Fibroblast of skin of left quadriceps (primary cell): ENCODE measurements at places on chromosomes 5 and 9.

GRCh38 chr9:115847216-115847615 is 306.4 kb upstream of the PAPPA start:
- DNase-seq: no peak

DNA sequence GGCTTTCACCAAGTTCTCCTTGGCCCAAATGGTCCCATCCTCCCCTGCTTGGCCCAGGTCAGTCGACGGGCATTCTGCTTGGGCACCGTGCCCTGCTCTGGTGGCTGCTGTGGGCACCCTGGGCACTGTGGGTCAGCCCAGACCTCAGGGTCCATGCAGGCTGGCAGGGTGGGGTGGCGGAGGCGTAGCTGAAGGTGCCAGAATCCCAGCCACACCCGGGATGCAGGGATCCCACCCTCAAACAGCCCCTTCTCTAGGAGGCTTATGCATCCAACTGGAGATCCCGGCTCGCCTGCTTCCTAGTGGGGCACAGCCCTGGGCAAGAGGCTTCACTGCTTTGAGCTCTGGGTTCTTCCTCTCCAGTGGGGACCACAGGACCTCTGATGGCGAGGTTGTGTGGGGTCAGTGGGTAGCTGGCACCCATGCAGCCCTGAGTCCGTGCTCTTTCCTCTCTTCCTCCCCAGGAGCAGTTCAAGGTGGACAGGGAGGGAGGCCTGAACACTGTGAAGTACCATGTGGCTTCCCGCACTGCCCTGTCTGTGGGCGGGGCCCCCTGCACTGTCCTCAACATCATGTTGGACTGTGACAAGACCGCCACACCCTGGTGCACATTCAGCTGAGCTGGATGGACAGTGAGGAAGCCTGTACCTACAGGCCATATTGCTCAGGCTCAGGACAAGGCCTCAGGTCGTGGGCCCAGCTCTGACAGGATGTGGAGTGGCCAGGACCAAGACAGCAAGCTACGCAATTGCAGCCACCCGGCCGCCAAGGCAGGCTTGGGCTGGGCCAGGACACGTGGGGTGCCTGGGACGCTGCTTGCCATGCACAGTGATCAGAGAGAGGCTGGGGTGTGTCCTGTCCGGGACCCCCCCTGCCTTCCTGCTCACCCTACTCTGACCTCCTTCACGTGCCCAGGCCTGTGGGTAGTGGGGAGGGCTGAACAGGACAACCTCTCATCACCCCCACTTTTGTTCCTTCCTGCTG is 9.4 kb downstream of the B4GALT7 start:
- DNase-seq: no peak

GRCh38 chr9:123500336-123500735 is 144.3 kb downstream of the CRB2 start:
- DNase-seq: no peak

GRCh38 chr5:179199246-179199645 is 139.1 kb downstream of the ZNF354C start:
- DNase-seq: no peak

GRCh38 chr5:107396351-107396690 is 274.4 kb downstream of the EFNA5 start:
- DNase-seq: no peak

DNA sequence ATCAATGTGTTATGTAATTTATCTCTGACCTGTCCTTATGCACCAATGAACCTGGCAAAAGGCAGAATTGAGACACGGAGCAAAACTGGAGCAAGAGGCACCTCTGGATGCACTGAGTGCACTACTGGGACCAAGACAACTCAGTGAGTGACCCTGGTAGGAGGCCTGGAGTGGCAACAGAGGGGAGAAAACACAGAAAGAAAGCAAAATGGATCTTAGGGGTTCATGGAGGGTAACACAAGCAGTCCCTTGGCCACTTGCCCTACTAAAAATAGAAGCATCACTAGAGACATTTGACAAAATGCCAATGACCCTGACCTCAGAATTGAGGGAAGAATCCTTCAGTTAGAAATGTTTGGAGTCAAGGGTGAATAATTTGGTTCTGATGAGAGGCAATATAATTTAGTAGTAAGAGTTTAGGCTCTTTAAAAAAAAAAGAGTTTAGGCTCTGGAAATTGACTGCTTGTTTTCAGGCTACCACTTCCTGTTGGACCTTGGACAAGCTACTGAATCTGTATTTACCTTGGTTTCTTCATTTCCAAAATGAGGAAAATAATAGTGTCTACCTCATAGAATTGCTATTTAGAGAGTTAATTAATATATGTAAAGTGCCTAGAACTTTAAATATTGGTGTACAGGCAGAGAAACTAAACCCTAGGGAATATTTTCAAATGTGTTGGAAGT is 234.9 kb upstream of the TARS1 start:
- DNase-seq: no peak

GRCh38 chr5:13943676-13944075 is 812 bp downstream of the DNAH5 start:
- no peak for DNase-seq

DNA sequence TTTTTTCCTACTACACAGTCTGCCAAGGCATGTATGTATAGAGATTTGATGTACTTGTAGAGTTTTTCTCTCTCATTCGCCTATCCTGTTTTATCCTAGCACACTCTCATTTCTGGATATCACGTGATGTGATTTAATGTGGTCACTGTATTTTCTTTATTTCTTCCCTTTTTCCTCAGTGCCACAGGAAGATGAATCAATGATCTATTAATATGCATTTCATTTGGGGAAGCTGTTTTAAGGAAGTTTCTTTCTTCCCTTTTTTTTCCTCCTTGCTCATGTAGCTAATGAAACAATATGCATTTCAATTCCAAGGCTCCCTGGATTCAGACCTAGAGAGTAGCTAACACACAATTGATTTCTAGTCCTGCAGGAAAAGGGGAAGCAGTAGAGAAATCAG is 506.3 kb upstream of the WWC1 start:
- no peak for DNase-seq

- DNase-seq: no peak
Measured at GRCh38 chr9:107464516-107464915, 25.1 kb downstream of the KLF4 start.

- DNase-seq: no peak
Measured at GRCh38 chr5:172941067-172941516, 18.1 kb upstream of the RPL26L1 start.

- no peak for DNase-seq
Measured at GRCh38 chr9:88196142-88196790, 58.0 kb upstream of the SPATA31C2 start.

DNA sequence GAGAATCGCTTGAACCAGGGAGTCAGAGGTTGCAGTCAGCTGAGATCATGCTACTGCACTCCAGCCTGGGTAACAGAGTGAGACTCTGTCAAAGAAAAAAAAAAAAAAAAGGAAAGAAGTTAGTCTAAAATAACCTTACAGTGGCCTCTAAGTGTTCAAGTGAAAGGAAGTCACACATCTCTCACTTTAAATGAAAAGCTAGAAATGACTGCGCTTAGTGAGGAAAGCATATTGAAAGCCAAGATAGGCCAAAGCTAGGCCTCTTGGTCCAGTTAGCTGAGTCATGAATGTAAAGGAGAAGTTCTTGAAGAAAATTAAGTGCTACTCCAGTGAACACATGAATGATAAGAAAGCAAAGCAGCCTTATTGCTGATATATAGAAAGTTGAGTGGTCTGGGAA is 38.1 kb downstream of the ITGA1 start:
- DNase-seq: no peak
